Activated CD4-positive, CD25-positive, alpha-beta regulatory T cell treated with anti-CD3 and anti-CD28 coated beads, Interleukin-2, amount 50 U/mL, for 16 hours (primary cell): ENCODE measurements at places on chromosomes 4 and X.

DNA sequence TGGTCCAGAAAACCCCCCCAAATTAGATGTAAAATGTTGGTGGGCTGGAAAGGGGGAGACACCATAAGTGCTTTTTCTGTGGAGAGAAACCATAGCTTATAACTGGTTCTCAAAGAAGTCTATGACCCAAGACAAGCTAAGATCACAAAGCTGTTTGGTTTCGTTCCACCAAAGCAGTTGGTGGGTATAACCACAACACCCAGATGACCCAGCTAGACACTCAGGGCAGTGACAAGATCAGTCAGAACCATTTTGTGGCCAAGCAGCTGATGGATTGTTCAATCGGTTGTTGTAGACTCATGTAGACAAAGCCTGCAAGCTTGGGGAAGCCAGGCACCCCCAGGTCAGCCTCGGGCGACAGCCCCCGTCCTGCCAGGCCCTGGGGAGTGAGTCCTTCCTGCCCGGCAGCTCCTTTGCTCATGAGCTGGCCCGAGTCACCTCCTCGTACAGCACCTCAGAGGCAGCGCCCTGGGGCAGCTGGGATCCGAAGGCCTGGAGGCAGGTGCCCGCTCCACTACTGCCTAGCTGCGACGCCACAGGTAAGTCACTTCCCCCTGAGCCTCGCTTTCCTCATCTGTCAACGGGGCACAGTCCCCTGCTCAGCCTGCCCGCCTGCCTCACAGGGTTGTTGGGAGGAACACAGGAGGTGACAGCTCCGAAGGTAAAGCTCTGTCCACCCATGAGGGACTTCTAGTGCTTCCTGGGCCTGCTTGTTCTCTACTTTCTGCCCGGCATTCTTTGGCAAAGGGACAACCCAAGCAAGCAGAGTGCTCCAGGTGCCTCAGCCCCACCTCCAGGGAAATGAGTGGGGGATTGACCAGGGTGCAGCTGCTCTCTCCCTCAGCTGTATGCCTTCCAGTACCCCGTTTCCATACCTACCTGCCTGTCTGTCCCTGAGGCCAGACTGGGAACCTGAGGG is 65.2 kb upstream of the MTM1 start:
- DNase-seq = no peak

- DNase-seq = no peak
These were observed 3.2 kb upstream of the LRCH2 start for GRCh38 chrX:115237056-115237455.

DNA sequence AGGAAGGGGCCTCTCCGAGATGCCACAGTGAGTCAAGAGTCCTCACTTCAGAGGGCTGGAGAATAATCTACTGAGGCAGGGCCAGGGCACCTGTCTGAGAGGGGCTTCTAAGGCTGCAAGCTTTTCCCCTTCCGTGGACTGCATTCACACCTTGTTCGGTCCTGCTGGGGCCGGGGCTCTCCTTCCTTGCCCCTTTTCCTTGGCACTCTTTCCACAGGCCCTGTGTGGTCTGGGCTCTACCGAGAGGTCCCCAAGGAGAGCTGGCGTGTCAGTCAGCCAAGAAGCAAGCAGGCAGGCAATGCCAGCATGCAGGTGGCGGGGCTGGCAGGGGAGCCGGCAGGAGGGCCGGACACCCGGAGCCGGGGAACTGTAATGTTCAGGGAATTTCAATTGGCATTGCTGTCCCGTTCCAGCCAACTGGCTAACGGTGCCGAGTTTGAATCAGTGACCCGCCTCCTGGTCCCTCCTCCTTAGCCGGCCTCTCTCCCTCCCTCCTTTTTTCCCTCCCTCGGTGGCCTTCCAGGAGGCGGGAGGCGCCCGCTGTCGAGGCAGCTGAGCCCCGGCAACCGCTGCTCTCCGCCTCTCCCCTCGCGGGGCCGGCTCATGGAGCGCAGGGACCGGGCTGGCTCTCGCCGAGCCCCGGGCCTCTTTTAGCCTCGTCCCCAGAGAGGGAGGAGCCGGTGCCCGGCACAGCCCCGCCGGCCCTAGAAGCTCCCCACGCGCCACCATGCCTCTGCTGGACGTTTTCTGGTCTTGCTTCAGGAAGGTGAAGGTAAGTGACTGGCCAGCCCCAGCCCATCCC is at the start of gene STARD8:
TSS of gene STARD8 (plus strand) at position 511 of the 802 bp plus-strand sequence. CDS start at position 728, 217 bp downstream.
- DNase-seq = no peak

DNA sequence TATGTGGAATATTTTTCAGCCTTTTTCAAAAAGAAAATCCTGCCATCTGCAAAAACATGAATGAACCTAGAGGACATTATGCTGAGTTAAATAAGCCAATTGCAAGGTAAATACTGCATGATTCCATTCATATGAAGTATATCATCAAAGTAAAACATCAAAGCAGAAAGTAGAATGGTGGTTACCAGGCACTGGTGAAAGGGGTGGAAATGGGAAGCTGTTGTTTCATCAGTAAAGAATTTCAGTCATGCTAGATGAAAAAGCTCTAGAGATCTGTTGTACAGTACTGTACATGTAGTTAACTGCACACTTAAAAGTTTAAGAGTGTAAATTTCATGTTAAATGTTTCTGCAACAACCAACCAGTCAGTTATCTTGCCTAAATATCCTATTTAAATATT is 196.8 kb upstream of the ADGRL3 start:
- no peak for DNase-seq

DNA sequence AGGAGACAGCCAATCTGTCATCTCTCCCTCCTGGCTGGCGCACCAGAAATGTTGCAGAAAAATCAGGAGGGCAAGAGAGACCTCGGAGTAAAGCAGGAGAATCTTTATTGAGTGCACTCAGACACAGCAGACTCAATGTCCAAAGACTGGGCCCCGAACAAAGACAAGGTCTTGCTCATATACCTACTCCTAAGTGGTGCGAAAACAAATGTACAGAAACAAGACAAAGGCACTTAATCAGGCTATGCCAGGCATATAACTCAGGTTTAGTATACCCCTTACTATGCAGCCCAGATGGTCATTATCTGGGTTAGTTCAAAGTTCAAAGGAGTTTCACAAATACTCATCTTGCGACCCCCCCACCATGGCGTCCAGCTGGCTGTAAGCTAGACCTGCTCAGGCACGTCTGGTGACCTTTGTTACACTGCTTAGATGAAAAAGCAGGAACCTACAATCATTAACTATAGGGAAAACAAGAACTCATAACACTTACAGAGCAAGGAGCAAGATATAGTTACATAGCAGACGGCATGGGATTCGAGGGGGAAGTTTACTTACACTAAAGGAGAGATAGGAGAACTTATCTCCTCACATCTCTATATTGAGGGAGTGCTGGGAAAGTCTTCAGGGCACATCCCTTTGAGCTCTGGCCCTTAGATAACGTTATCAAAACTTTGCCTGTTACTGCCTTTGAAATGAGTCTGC is 27.5 kb downstream of the SULT1E1 start:
- no peak for DNase-seq

GRCh38 chr4:48967101-48967500 is 19.0 kb upstream of the CWH43 start:
- no peak for DNase-seq

DNA sequence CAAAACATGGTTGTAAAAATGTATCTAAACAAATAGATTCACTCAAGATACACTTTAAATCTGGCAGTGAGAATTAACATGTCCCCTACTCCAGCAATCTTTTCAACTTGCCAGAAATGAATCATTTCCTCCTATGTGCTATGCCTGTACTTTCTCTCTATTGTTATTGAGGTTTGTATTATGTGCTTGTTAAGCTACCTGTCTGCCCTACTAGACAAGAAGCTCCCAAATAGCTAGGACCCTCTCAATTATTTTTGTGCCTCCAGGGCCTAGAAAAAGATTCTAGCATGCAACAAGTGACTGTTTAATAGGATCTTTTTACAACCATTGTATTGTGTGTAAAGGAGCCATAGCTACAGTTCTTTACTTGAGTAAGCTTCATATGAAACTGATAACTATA is 3.5 kb upstream of the SAP30 start:
- no peak for DNase-seq

- DNase-seq = no peak
These were observed 566 bp downstream of the ATP11C start for GRCh38 chrX:139932073-139932900.

DNA sequence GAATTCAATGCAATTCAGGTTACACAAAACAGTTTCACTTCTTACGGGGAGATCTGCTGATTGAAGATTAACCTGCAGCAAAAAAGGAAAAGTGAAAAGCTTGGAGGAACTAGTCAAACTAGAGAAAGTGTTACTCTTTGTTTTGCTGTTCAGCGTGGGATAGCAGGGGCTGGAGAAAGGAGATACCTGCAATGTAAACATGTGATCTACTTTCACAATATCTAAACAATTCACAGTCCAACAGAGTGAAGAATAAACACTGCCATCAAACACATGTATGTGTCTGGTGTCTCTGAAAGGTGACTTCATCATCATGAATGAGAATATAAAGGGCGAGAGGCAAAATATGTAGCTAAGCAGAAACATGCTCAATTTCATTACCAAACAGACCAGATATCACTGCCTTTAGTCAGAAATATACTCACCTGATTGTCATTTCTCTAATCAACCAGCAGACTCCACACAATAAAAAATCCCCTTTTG is 26.4 kb downstream of the NIPAL1 start:
- DNase-seq = no peak

GRCh38 chr4:55378617-55379467 is 16.9 kb upstream of the TMEM165 start:
- no peak for DNase-seq

- no peak for DNase-seq
These were observed 1.6 kb upstream of the SMARCA5 start for GRCh38 chr4:143511906-143512305.

DNA sequence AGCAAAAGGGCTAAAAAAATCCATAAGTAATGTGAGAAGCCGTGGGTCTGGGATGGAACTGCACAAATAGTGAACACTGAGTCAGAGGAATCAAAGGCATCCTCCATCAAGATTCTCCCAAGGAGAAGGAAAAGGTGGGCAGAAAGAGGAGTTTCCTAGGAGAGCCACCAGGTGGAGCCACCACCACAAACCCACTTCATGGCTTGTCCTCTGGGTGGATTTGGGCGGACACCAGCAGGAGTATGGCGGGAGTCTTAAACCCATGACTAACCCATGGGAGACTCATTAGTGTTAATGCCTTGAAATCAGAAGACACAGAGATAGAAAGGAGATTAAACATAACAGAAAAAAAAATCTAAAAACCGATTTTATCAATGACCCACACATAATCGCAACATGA is 147.7 kb downstream of the SH3KBP1 start:
- no peak for DNase-seq

DNA sequence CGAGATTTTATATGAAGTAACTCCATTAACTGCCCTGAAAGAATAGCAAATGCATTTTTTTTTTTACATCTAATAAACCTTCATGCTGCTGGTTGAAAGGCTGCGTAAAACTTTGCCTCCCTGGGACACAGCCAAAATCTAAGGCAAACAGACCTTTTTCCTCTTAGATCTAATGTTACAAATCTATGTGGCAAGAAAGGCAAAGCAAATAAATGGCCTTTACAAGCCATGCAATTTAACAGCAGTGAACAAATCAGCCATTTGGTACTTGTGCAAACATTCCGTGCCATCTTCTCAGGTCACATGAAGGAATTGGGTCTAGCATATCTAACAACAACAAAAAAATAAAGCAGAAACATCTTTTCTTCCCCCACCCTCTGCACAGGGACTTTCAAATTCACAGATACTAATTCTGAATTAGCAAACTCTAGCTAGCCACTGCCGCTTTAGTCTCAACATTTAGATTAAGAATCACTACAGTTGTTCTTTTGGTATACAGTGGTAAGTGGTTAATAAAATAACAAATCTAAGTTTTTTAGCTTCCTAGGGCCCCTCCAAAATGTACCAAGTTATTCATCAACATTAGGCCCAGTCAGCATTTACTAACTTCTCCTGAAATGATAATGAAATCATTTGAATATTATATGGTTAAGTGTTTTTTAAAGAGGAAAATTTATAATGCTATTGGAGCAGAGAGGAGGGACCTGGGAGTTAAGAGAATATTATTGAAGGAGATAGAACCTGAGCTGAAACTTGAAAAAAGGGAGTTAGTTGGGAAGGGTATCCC is 593.8 kb downstream of the SMARCA1 start:
- no peak for DNase-seq

DNA sequence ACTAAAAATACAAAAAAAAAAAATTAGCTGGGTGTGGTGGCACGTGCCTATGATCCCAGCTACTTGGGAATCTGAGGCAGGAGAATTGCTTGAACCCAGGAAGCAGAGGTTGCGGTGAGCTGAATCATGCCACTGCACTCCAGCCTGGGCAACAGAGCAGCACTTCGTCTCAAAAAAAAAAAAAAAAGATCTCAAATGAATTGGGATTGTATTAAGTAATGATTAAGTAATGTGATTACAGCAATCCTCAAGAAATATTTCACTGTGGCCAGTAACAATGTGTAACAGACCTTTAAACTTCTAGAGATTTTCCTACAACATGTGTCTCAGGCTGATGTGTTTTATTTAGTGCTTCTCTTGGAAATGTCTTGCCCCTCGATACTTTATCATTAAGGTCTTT is 46.8 kb downstream of the PKD2 start:
- DNase-seq = no peak

DNA sequence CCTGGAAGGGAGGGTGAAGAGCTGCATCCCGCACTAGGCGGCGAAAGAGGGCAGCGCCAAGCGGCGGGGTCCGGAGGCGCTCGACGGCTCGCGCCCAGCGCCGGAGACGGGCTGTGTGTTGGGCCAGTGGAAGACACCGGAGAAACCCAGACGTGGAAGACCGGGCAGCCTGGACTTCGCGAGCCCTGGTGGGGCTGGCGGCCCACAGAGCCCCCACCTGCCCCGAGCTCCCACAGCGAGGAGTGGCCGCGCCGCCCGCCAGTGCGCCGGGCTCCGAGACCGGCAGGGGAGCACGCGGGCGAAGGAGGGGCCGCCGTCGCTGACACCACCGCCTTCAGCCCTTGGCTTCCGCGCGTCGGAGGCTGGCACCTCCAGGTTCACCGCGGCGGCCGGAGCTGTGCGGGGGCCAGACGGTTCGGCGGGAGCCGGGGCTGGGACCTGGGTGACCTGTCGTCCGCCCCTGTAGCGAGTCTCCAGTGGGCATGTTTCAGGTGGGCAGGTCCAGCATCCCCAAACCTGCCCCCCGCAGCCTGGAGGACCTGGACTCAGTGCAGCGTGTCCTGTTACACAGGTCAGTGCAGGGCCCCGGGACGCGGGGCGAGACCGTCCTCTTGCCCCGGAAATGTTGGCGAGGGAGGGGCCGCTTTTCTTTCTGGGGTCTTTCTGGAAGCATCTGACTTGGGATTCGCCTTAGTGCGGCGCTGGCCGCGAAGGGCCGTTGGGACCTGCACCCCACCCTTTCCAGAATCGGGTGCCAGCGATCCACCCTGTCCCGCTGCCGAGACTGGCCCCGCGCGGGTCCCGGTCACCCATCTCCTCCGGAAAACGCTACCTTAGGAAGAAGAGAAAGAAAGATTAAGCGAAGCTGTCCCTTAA is 9.6 kb upstream of the INTU start:
- DNase-seq = no peak

DNA sequence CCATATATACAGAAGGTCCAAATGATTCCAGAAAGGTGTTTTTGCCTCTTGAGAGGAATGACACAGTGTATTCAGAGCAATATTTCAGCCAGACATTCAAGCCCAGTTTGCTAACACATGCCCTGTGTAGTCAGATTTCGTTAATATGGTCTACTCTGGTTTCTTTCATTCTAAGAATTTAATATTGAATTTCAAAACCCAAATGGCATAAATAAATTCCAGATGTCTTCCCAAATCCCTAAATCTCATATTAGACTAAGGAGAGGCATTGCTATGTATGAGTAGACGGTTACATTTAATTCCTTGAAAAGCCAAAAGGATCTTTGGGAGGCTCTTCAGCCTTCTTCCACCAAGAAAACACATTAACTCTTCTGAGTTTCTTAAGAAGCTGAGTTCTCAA is 66.3 kb upstream of the C1QTNF7 start:
- no peak for DNase-seq

GRCh38 chr4:54813674-54814073 is 155.9 kb downstream of the KIT start:
- no peak for DNase-seq
